Stimulated activated CD8-positive, alpha-beta memory T cell treated with anti-CD3 and anti-CD28 coated beads, Interleukin-12 subunit alpha, Interleukin-12 subunit beta, amount 100 ng/mL, for 1 hour (primary cell): ENCODE measurements at places on chromosomes 12 and 14.

DNA sequence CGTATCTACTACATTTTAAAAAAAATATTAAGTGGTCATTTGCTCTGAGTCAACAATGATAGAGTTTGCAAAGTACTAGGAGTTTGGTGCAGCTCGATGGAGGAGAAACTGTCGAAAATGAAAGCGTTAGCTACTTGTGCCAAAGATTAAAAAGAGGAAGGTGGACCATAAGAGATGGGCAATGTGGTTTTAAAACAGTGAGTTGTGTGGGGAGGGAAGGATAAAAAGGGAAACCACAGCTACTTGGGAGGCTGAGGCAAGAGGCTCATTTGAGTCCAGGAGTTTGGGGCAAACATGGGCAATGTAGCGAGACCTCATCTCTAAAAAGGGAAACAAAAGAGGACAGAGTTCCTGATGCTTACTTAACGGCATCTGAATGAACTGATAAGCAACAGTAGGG, 18.2 kb upstream of the STRAP start:
- DNase-seq: no peak

GRCh38 chr14:72008666-72009065, 76.4 kb downstream of the RGS6 start:
- DNase-seq: no peak

- no peak for DNase-seq
Observed at GRCh38 chr14:80926397-80927082, 15.0 kb downstream of the CEP128 start.

DNA sequence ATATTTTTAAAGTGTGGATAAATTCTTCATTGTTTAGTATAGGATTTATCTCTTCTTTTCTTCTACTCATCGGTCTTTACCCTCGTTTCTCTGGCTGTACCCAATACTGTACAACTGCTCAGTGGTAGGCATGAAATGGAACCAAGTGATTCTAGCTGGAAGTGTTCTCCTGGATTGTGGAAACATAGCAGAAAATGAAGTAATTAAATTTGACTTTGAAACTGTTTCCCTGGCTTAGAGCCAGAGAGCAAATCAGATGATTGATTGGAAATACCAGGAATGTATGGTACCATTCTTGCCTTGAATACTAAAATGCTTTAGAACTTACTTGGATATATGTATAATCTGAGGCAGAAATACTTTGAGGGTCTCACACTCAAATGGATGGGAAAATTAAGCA, 292.3 kb downstream of the ERC1 start:
- no peak for DNase-seq

DNA sequence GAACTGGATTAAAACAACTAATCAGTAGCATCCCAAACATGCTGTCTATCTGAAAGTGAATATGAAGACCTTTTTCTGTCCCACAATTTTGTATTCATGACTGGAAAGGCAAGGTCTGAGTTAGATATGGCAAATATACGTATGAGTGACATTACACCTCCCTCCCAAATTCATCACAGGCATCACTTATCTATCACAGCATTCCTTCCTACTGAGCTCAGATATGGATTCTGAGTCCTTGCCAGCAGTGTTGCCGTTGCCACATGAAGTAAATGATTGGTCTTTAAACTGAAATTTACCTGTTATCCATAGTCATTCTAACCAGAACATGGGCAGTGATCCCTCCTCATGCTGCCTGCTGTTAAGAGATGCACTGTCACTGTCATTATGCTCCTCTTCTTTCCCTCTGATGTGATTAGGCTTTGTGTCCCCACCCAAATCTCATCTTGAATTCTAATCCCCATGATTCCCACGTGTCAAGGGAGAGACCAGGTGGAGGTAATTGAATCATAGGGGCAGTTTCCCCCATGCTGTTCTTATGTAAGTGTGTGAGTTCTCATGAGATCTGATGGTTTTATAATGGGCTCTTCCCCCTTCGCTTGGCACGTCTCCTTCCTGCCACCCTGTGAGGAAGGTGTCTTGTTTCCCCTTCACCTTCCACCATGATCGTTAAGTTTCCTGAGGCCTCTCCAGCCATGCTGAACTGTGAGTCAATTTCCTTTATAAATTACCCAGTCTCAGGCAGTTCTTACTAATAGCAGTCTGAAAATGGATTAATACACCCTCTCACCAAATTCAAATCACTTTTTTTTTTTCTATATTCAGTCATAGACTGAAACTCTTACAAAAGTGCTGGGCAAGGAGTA, 288.4 kb downstream of the NUAK1 start:
- no peak for DNase-seq

- DNase-seq: no peak
Observed at GRCh38 chr12:700016-700415, 36.8 kb upstream of the NINJ2 start.

GRCh38 chr12:90621927-90622326, 333.0 kb downstream of the CCER1 start:
- DNase-seq: no peak
